ENCODE measurements at places on chromosomes 2 and 18.

- DNase-seq, result no peak
Measured at GRCh38 chr2:108266218-108266617, 22.5 kb upstream of the SULT1C2 start.

DNA sequence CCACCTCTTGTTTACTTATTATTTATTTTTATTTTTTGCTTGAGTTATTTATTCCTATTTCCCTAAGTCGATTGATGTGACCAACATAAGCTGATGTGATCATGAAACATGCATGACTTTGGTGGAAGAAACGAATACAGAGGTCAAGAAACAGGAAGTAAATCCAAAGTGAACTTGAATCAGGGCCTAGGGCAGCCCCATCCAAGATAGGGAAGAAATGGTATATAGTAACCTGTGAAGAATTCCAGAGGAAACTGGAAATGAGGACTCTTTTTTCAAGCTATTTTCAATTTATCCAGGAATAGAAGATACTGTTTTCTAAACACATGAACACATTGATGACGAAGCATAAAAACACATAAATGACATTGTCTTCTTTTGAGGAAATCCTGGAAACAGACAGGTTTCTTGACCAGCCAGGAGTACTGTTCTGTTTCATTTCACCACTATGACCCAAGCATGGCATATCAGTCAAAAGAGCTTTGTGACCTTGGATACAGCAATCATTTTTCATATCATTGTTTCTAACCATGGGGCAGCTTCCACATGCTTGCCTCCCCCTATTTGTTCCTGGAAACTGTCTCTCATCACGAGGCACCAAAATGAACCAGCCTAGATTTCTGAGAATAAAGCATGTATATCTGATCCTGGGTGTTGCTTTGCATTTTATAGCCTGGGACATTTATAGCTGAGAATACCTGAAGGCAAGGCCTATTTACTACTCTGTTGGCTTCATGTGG is 9.1 kb upstream of the LCLAT1 start:
- DNase-seq, result no peak

DNA sequence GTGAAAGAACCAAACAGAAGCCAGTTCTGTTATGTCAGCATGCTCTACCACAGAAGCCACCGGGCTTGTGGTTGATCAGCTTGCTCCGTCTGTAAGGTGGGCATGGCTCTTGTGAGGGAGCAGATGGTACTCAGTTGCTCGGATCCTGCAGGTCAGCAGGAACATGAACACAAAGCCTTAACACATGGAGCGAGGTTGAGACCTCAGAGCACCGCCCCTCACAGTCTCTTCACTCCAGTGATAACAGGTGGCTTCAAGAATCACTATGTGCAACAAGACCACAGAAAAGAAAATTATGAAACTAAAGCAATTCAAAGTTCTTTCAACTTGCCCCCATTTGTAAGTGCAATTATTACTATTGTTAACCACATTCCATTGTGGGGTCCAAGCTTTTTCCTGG is 72.1 kb downstream of the OSBPL6 start:
- DNase-seq, result no peak

DNA sequence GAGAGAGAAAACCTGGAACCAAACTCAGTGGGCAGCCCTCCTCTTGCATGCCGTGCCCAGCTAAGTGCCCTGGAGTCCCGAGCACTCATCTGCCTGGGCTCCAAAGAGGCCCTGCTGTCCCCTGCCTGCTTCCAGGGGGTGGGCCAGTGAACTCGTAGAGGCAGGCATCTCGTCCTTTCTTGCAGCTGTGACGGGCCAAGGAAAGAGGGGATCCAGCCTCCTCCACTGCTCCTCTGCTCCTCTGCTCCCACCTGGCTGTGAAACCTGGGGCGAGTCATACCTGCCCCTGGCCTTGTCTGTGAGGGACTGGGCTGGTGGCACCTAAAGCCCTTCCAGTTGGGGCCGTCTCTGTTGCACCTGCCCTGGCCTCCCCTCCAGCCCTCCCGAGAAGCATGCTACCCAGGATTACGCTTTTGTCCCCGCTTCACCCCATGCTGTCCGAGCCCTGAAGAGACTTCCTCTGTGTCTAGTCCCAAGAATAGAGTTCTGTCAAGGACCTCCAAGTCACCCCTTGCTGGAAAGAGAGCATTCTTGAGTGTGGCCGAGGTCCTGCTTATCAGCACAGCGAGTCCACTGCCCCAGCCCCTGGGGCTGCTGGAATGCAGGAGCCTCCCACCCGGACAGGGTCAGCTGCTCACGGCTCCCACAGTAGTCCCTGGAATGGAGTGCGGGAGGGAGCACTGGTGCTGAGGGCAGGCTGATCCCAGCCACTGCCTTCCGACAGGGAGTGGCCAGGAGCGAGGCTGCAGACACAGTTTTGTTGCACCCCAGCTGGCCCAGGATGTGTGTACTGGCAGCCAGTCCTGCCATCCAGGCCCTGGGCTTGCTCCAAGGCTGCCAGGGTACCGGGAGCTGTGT is 14.3 kb downstream of the KCNK3 start:
- no peak for DNase-seq

GRCh38 chr2:220552790-220553535 is 925.5 kb downstream of the SLC4A3 start:
- no peak for DNase-seq

DNA sequence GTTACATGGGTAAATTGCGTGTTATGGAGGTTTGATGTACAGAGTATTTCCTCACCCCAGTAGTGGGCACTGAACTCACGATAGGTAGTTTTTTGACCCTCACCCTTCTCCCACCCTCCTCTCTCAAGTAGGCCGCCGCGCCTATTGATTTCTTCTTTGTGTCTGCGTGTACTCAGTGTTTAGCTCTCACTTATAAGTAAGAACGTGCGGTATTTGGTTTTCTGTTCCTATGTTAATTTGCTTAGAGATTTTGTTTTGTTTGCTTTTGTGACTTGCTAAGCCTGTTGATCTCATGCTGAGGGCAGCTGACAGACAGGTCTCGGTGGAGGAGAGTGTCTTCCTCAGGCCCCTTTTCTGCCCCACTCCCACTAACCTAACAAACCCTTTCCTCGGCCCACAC is 36.2 kb downstream of the ACOXL start:
- DNase-seq, result no peak

DNA sequence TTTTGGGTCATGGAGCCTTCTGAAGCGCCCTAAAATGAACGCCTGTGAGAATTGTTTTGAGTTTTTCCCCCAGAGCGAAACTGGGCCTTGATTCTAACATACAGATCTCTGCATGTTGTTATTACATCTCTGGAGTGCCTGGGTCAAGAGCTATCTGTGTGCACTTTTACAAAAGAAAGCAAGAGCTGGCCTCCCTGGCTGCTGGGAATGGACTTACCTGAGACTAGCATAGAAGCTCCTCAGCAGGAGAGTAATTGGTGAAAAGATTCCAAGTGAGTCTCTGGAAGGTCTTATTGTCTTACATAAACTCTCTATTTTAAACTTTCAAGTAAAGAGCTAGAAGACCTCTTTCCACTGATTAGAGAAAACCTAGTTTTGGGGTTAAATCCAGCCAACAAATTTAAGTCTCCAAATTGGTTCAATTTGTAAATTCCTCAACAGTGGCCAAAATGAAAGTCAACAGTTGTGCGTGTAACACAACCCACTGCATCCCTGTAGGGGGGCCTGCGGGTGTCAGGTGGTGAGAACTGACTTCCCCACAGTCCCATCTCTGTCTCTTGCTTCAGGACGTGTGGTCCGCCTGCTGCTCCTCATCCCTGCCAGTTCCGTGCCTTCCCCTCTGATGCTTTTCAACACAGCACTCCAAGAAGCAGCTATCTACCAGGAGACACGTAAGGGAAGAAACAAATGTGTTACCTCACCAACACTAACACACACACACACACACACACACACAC is 206.1 kb downstream of the SH3BP4 start:
- no peak for DNase-seq

GRCh38 chr18:57575542-57575941 is 11.0 kb downstream of the FECH start:
- no peak for DNase-seq

DNA sequence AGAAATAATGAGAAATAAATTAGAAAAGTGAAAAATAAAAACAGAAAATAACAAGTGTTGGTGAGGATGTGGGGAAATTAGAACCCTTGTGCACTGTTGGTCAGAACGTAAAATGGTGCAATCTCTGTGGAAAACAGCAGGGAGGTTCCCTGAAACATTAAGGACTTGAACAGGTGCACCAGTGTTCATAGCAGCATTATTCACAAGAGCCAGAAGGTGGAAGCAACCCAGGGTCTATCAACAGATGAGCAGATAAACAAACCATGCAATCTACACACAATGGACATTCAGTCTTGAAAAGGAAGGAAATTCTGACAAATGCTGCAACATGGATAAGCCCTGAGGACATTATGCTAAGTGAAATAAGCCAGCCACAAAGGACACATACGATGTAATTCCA is 58.2 kb upstream of the TFCP2L1 start:
- DNase-seq, result no peak

- no peak for DNase-seq
Measured at GRCh38 chr2:3079466-3079865, 298.2 kb downstream of the EIPR1 start.

GRCh38 chr2:174902506-174903263 is 102.5 kb downstream of the CHN1 start:
- DNase-seq, result no peak

DNA sequence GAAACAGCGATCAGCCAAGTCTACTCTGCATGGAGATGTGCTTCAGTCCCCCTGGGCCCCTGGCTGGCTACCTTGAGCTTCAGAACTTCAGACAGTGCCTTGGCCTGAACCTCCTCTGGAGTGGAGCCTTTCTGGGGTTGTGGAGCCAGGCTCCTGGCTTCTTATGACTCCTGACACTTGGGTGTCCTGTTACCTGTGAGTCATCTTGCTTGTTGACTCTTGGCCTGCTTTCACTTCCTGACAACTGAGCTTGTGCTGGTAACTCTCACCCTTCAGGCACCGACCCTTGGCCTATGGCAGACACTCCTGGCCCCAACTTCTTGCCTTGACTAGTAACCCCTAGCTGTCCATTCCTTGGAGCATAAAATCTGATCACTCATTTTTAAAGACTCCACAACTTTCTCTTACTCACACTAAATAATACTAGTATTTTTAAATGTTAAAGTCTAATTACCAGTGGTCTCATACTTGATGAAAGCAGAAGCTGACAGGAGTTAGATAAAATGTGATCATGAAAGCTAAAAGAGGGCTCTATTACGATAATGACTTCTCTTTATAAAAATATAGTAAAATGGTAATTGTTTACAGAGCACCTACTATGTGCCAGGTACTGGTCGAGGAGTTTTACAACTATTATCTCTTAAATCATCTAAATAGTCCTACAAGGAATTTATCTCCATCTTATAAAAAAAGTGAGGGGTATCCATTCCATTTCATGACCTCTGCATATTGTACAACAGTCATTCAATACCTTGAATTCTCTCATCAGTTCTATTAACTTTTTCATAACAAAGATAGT is 46.3 kb upstream of the VIT start:
- DNase-seq, result peak; percentile 40

DNA sequence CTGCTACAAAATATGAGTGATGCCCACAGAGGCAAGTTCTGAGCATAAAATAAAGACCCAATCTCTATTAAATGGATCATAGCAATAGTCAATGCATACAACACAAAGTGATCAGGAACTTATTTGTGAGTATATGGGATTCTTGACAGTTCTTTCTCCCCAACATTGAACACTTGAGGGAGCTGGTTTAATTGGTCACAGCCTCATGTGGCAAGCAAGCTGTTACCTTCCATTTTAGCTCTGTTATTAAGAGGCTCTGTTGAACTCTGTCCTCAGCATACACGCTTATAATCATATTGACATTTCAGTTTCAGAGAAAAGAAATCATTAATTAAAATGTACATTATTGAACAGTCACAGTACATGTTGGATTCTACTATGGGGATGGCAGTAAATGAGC is 37.6 kb upstream of the PAX3 start:
- no peak for DNase-seq

- DNase-seq, result no peak
Measured at GRCh38 chr18:770583-770961, 41.5 kb downstream of the YES1 start.

Data from NB4 (cell line).